ENCODE measurements at places on chromosomes 1 and 21. TPM values are rescaled to one million over a fixed set of nuclear protein-coding genes. Genes with fewer than 3 reads are reported as not detected.

The GBP3 gene
- 39.2 TPM for total RNA-seq

The JAM2 gene
- total RNA-seq, result 0.23 TPM

GRCh38 chr1:202605515-202605914, 104.7 kb downstream of the SYT2 start:
- no peaks in the 10 kb centered on the region for H3K27me3 ChIP-seq
- H3K4me3 ChIP-seq, result no peak overlapping the region
- no peak overlapping the region for H3K27ac ChIP-seq
- no peak for DNase-seq
- H3K36me3 ChIP-seq, result no peaks in the 10 kb centered on the region

GRCh38 chr1:229024528-229025130, 246.3 kb upstream of the RAB4A start:
- H3K27ac ChIP-seq, result no peak overlapping the region
- H3K4me1 ChIP-seq, result peaks cover 19% of the 10 kb centered on the region
- peaks cover 3% of the 10 kb centered on the region for H3K27me3 ChIP-seq

The KRTAP13-2 gene
- not detected for total RNA-seq

- H3K27ac ChIP-seq, result no peak overlapping the region
- H3K4me1 ChIP-seq, result no peaks in the 10 kb centered on the region
- H3K36me3 ChIP-seq, result no peaks in the 10 kb centered on the region
These were observed 187.1 kb upstream of the CACNA1E start for GRCh38 chr1:181296180-181296579.

DNA sequence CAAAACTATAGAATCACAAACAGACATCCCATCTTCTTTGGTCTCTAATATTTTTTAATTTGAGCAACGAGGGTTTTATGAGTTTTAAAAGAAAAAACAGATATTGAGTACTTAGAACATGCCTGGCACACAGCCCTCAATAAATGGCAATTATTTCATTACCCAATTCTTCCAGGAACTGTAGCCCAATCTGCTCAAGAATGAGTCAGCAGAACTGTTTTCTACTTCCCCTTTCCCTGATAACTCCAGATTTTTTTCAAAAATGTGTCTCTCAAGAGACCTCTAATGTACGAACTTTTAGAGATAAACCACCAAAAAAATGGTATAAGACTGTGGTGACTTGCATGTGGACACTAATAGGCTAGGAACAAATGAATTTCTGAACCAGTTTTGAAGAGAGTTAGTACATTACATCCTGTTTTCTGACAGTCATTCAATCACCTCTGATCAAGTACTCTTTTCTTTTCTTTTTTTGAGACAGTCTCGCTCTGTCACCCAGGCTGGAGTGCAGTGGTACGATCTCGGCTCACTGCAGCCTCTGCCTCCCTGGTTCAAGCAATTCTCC, 11.5 kb downstream of the ABL2 start:
- no peaks in the 10 kb centered on the region for H3K27me3 ChIP-seq
- peaks cover 8% of the 10 kb centered on the region for H3K36me3 ChIP-seq
- H3K4me1 ChIP-seq, result peaks cover 10% of the 10 kb centered on the region
- no peak for DNase-seq
- H3K4me3 ChIP-seq, result no peak overlapping the region

The FMO1 gene
- total RNA-seq, result not detected

GRCh38 chr1:207913951-207914350, 3.0 kb upstream of the CD34 start:
- peaks cover 62% of the 10 kb centered on the region for H3K27me3 ChIP-seq
- H3K36me3 ChIP-seq, result no peaks in the 10 kb centered on the region
- H3K4me1 ChIP-seq, result peaks cover 16% of the 10 kb centered on the region
- no peak overlapping the region for H3K27ac ChIP-seq
- no peak for DNase-seq

GRCh38 chr1:18279351-18280074, 171.9 kb downstream of the IGSF21 start:
- H3K27me3 ChIP-seq, result no peaks in the 10 kb centered on the region
- H3K27ac ChIP-seq, result no peak overlapping the region
- no peak overlapping the region for H3K4me3 ChIP-seq
- H3K36me3 ChIP-seq, result no peaks in the 10 kb centered on the region
- H3K4me1 ChIP-seq, result no peaks in the 10 kb centered on the region

Data from activated CD4-positive, alpha-beta T cell treated with anti-CD3 and anti-CD28 coated beads, Interleukin-2, amount 10 ng/mL, durations not matched to agents 7 days and 5 days (primary cell).